Activated CD8-positive, alpha-beta memory T cell treated with anti-CD3 and anti-CD28 coated beads for 48 hours (primary cell): ENCODE measurements at places on chromosomes 11 and 22.

DNA sequence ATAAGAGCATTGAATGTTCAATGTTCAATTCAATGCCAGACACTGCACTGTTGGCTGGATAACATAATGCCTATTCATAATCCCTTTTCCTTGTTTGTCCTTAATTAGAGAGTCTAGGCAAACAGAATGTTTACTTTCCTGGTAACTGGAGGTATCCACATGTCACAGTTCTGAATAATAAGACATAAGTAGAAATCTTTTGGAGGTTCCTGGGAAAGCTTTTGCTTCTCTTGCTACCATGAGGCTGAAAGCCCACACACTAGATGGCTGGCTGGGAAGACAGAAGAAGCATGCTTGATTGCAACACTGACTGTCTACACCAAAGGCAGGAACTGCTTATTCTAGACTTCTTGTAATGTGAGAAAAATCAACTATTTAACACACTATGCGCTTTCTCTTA is 79.5 kb downstream of the GAB2 start:
- no peak for DNase-seq

- no peak for DNase-seq
Observed at GRCh38 chr11:69986440-69986787, 91.7 kb upstream of the ANO1 start.

DNA sequence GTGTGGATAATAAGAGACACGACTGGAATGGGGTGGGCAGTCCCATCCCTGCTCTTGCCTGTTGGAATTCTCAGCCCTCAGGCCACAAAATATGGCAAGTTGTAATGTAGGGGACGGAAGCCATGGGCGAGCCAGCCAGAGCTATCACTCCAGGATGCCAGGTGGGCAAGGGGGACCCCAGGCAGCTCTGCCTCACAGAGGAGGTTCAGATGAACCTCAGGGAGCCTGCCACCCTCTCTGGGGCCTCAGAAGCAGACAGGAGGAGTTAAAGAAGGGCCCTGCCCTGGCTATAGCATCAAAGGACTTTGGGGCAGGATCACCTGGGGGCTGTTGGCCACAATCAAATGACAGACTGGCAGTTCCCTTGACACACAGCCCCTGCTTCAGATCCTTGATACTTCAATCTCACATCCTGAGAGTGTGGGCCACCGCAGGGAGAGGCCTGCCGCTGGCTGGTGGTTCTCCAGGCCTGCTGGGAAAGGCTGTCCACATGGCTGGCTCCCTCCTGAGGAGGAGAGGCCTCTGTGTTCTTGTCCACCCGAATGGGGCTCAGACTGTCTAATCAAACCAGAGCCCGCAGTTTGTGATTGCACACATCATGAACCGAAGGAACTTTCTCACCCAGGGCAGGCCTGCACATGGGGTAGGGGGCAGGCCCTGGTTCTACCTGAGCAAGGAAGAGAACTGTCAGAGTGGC is 31.4 kb downstream of the IGLL1 start:
- no peak for DNase-seq

GRCh38 chr11:107591378-107592230 is 657 bp downstream of the ELMOD1 start:
- DNase-seq = no peak

GRCh38 chr11:8739309-8739793 is 56.8 kb downstream of the RPL27A start:
- DNase-seq = no peak

GRCh38 chr11:16781936-16782919 is 43.8 kb downstream of the C11orf58 start:
- DNase-seq = no peak

GRCh38 chr11:11752679-11753078 is 89.1 kb upstream of the USP47 start:
- DNase-seq = no peak

- no peak for DNase-seq
Observed at GRCh38 chr11:76244316-76244851, 38.1 kb upstream of the WNT11 start.

DNA sequence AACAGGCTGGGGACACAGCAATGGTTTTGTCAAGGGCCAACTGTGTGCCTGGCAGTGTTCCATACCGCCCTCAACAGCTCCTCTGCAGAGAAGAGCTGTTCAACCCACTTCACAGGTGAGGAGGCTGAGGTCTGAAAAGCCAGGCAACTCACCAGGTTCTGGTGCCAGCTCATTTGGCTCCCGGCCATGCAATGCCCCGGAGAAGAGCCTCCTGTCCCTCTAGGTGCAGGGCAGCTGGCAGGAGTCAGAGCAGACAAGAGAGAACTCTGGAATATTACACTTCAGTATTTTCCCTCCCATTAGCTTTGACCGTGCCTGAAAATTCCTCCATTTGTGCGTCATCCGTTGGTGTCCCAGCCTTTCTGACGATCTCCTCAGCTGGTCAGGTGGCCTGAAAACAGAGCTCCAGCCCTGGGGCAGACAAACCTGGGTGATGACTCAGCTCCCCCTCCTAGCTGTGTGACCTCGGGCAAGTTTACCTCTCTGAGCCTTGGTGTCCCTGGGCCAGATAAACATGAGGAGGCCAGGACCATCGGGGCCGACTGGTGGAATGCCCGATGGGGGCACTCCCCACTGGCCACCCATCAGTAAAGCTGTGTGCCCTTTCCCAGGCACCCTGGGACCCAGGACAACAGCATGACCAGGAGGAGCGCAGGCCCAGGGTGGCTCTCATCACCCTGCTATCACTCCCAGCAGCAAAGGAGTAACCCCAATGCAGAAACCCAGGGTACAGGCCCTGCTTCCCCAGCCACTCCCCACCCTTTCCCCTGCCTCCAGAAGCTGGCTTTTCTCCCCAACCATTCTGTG is 9.6 kb upstream of the C1QTNF6 start:
- no peak for DNase-seq

DNA sequence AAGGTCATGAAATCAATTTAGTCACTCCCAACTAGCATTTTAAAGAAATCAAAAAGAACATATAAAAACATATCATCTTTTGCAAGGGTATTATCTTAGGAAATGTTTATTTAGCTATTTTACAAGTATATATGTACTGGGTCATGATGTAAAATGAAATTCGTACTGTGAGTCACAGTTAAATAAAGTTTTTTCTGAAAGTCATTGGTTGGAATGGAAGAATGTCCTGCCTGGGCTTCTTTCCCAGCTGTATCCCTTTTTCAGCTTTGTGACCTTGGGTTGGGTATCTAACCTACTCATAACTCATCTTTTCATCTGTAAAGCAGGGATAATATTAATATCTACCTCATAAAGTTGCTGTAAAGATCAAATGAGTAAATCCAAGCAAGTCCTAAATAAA is 15.7 kb downstream of the FDX1 start:
- DNase-seq = no peak
